Activated CD4-positive, alpha-beta T cell treated with anti-CD3 and anti-CD28 coated beads, Interleukin-10, Interleukin-2, amounts not matched to agents 100 ng/mL and 50 ng/mL, durations not matched to agents 16 hours and 8 hours (primary cell): ENCODE measurements at places on chromosomes 4 and X.
A peak's percentile ranks its signal among the peaks of the same experiment; 100 is the strongest.

DNA sequence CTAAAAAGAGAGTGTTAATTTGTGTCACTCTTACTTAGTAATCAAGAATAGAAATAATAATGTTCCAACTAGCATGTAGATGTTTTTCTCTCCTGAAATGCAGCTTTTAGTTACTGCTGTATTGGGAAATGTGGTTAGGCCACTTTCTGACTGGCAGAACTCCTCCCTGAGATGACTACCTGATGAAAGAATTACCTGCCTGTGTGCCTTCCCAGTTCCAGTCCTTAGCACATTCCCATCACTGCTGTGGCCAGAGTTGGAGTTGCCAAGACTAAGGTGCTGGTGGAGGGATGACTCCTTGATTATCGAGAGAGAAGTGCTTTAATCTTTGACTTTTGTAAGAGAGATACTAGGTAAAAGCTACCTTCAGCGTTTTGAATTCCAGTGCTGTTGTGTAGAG is 9.5 kb downstream of the GAB1 start:
- DNase-seq = no peak

GRCh38 chr4:139740531-139741041 is 75.0 kb downstream of the MGST2 start:
- DNase-seq = no peak

GRCh38 chr4:142393127-142393526 is 453.0 kb downstream of the INPP4B start:
- DNase-seq = no peak

- DNase-seq = no peak
Measured at GRCh38 chr4:14641871-14642270, 360.4 kb upstream of the CPEB2 start.

DNA sequence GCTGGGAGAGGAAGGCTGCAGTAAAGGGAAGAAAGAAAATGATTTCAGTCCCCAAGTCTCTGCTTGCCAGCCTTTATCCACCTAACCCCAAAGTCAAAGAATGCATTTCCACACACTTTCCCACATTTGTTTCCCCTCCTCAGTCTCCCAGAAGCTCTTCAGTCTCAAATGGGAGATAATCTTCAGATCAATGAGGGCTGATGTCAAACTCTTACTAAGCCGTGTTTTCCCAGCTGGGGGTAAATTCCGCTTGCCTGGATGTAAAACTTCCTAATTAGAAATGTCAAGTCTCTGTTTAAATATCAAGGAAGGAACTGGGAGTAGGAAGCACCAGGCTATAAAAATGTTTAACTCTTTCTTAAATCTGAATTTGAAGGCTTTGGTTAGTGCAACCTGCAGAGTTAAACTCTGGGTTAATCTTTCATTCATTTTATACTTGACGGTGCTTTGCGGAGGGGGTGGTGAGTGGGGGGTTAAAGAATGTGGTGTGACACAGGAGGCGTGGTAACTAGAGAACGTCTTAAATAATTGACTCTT is 601.4 kb upstream of the ACTRT1 start:
- DNase-seq = no peak

GRCh38 chrX:109872021-109872732 is 130.7 kb upstream of the TMEM164 start:
- DNase-seq = no peak

DNA sequence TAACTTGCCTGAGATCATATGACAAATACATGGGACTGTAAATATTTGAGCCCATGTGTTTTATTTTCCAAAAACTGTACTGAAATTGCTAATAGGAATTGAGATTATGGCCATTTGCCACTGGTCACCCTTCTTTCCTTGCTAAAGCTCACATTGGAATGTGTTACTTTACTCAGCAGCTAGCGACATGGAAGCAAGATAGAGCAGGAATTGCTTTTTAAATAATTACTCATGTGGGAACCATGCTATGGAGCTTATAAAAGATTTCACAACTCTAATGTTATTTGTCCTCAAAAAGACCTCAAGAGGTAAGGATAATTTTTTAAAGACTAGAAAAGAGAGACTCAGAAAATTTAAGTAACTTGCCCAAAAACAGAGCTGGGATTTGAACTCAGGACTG is 48.8 kb upstream of the AFAP1 start:
- DNase-seq = no peak

- DNase-seq = no peak
Measured at GRCh38 chr4:99633772-99634171, 23.9 kb downstream of the C4orf54 start.

DNA sequence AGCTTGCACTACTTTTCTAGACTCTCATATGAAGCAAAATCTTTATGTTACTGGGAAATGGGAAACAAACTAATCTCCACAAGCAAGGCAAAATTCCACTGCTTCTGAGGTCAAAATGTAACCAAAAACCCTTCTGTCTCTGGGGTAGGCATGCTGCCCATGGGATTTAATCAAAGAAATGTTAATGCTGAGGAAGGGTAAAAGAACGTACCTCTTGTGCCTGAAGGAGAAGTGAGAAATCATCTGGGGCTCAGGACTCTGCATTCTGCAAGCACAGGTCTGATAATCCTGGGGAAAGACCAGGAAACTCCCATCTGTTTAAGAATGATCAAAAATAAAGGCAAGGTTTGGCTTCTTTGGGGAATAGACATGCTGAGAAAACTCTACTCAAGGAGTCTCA is 184.7 kb downstream of the GRID2 start:
- no peak for DNase-seq

- DNase-seq = no peak
Measured at GRCh38 chr4:150280975-150281374, 202.7 kb downstream of the DCLK2 start.

GRCh38 chr4:66340286-66340893 is 670.1 kb upstream of the EPHA5 start:
- no peak for DNase-seq

- DNase-seq = no peak
Measured at GRCh38 chr4:41024556-41025491, 189.5 kb downstream of the APBB2 start.

GRCh38 chrX:153944140-153944799 is at the start of gene RENBP:
Gene RENBP, minus strand, starts transcription at chrX:153944643. Its CDS starts 33 bp downstream, at chrX:153944610.
- peak; percentile 55 for DNase-seq

DNA sequence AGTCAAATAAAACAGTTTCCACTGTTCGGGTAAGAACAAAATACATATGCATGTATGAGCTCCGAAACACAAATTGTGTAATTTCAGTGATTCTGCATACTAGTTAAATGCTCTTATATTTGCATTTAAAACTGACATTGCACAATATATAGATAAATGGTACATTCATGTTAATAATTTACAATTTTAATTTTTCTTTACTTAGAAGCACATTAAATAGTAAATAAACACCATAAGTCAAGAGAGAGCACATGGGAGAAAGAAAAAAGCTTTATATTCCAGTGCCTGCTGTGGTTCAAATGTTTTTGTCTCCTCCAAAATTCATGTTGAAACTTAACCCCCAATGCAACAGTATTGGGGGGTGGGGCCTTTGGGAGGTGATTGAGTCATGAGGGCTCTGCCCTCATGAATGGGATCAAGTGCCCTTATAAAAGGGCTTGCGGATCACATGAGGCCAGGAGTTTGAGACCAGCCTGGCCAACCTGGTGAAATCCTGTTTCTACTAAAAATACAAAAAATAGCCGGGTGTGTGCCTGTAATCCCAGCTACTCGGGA is 322.9 kb downstream of the BCOR start:
- DNase-seq = peak; percentile 15

- DNase-seq = no peak
Measured at GRCh38 chrX:681989-682388, 51.4 kb downstream of the SHOX start.

DNA sequence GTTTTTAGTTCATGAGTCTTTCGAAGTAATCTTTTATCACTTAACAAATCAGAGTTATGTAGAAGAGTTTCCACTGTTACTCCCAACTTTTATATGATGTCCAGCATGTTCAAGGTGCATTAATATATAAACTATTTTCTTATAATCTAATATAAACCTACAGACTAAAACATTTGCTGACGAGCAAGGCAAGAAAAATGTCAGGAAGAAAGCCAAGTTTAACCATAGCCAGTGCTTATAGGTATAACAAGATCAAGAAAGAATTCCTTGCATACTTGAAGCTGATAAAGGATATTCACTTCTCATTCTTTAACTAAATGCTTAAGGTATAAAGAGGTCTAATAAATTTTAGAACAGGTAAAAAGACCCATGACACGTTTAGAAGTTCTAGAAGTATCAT is 167.7 kb downstream of the NPNT start:
- no peak for DNase-seq

DNA sequence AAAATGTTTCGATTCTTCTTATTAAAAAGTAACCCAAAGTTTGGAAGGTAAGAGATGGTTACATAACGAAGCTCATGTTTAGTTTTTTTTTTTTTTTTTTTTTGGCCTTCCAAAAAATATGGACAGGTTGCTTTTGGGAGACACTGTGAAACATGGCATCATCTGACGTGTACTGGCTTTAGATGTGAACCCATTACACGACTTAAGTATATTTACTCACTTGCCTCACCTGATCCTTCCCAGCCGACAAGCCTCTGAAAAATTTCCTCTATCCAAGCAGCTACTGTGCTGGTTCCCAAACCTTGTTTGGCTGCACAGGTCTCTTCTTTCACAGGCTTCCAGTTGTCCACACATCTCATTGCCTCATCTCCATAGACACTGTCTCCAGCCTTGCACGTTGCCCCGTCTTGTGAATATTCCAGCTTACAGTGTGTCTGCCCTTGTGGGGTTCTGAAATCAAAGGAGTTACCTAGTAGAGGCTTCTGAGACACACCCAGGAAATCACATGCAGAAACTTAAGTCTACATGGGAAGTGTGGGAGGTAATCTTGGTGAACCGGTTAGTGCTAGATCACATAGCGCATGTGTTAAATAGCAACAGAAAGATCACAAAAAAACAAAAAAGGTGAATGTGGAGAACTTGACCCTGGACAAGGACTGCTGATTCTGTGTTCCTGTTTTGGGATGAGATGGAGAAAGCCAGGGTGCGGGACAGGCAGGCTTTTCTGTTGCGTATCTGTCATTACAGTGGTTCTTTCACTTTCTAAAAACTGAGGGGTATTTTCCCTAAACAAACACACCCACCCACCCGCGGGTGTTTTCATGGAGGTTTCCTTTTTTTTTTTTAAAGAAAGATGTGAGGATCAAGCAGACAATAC is 328.6 kb downstream of the ARHGAP10 start:
- DNase-seq = peak; percentile 23

DNA sequence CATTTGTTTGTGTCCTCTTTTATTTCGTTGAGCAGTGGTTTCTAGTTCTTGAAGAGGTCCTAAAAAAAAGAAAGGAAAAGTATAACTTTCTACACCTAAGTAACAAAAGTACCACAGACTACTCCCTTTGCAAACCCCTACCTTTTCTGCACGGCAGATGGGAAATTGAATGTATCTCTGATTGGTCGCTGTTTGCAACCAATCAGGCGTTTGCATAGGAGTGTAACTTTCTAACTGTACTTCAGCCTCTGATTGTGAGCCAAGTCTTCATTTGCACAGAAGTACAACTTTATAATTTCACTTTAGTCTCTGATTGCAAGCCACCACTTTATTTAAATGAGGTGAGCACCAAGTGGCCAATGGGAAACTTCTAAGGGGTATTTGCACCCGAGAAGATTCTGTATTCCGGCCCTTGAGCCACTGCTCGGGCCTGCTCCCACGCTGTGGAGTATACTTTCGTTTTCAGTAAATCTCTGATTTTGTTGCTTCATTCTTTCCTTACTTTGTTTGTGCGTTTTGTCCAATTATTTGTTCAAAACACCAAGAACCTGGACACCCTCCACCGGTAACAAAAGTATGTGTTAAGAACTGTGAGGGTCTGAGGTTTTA is 40.3 kb upstream of the FHL1 start:
- no peak for DNase-seq

DNA sequence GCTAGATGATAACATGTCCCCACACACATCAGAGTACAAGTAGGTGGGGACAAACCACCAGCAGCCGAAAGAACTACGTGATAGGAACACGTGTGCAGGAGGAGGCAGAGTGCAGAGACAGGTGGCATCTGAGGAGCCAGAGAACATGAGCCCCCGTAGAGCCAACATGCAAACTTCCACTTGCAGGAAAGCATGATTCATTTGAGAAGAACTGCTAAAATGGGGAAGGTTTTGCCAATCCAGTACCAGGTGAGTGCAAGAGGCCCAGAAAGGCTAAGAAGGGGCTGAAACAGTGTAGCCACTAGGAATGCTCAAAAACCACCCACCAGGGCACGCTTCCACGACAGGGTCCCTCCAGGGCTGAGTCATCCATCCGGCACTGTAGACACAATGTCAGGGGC is 149.8 kb upstream of the TENM3 start:
- DNase-seq = no peak

DNA sequence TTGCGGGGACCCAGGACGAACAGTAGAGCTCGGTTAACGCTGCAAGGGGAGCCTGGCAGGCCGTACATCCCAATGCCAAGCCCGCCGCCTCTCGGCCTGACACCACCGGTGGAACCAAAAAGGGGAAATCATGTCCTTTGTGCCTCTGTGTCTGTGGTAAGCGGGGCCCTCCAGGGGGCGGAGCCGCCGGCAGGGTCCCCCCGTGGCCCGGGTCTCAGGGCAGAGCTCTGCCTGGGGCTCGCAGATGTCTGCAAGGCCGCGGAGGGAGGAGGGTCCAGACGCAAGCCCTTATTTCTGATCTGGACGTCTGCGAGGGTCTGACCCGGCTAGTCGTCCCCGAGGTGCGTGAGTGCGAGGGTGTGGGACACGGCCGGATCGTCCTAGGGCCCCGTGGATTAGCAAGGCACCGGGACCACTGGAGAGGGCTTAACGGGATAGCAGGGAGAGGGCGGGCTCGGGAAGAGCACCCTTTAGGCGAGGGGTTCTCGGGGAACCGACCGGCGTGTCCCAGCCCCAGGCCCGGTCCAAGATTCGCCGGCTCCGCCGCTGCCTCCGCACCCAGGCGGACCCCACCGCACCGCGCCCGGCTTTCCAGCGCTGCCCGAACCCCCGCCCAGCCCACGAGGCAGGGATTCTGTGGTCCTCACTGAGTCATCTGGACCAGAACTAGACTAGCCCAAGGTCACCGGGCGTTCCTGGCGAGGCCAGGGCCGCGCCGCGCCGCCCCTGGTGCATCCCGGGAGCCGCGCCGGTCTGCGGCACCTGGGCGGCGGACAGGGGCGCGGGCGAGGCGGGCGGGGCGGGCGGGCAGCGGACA is 863 bp upstream of the FAM193A start:
- peak; percentile 57 for DNase-seq

DNA sequence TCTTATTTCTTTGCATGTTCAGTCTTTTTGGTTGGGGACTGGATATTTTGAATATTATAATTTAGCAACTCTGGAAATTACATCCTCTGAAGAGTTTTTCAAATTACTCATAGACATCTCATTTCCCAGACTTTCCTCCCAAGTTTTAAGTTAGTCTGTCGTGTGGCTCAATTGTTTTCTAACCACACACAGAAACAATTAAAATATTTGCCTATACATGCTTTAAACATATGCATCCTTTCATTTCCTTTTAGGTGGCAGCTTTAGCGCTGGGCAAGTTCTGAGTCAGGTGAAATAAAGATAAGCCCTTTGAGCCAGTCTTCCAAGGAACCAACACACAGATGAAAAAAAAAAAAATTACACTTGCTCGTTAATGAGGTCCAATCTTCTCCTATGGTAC is 307.0 kb upstream of the SPOCK3 start:
- DNase-seq = no peak
